Kidney glomerular epithelial cell (primary cell): ENCODE measurements at places on chromosomes 13 and 19.
A peak's percentile ranks its signal among the peaks of the same experiment; 100 is the strongest.

DNA sequence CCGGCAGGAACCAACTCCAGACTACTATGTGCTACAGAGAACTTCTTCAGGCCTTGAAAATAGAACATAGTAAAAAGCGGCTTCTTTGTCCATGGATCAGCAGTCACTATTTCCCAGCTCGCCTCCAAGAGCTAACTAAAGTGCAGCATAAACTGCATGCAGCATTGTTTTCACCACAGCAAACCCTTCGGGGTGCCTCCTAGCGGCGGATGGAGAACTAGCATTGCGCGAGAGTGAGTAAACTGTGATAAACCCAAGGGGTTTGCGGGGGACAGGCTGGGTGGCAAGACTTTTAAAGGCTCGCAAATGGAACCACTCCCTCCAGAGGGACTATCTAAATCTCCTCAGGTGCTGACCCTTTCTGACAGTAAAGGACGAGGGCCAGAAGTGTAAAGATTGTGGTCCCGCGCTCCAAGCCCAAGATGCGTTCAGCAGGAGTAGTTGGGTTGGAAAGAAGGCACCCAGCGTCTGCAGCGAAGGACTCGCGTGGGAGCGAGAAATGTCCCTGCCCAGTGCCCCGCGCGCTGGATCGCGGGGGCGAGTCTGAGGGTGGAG is 21.5 kb upstream of the SGCG start:
- peak; percentile 3 for DNase-seq

GRCh38 chr13:51523082-51523518 is 61.2 kb upstream of the WDFY2 start:
- DNase-seq: no peak

DNA sequence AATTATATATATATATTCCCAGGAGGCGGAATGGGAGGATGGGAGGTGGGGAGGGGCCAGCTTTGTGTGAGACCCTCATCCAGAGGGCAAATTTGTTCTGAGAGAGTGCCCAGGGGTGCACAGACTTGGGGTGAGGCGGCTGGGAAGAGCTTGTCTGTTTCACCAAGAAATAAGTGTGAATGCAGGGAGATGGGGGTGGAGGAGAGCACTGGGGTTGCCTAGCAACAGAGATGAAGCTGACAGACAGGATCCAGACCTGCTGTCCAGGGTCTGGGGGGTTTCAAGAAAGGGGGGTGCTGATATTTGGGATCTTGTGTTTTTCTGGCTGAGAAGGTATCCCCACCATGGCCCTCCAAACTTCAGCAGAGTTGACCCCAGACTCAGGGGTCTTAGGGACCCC is 18.6 kb upstream of the TNFAIP8L1 start:
- no peak for DNase-seq

GRCh38 chr19:55434356-55434919 is 8.7 kb downstream of the SHISA7 start:
- DNase-seq: no peak

DNA sequence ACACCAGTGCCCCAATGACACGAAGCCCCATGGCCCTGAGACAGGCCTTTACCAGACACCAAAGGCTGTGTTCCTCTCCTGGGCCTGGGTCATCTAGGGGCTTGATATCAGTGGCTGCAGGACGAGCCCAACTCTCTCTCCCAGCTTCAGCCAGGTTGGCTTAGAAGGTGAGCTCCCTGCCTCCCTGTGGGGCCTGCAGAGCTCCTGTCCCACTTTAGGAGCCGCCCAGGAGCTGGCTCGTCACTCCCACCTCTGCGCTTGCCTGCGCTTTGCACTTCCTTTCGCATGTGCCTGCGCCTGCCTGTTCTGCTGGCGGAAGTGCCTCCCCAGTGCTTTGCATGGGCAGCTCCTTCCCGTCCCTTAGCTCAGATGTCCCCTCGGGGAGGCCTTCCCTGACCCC is 4.9 kb downstream of the CALM3 start:
- no peak for DNase-seq

DNA sequence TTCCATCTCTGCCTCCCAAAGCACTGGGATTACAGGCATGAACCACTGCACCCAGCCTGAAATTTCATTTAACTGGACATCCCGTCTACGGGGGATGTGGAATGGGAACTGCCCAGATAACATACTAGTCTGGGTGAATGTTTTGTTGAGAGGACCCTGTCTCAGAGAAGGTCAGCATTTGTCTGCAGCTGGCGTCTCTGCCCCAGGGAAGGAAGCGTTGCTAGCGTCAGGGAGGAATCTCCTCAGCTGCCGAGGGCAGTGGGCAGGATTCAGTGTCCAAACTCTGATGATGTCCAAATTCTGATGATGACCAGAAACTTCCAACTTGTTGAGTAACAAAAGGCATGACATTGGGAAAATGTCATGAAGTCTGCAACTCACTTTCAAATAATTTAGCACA is 3.1 kb downstream of the NXNL1 start:
- DNase-seq: no peak

DNA sequence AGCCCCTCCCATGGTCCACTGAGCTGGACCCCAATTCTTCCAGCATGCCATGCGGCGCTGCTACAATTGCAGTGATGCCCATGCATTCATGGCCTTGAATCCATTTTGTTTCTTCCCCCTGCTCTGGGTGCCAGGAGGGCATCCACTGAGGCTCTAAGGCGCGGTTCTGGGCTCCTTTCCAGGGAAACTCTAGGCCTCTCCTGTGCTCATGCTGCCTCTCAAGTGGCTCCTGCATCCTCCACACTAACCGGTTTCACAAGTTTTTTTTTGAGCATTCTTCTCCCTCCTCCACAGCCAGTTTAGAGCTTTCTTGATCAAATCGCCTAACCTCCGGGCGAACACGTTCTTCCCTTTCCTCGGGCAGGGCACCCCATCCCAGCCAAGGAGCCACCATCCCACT is 69.1 kb upstream of the FLT1 start:
- DNase-seq: no peak

DNA sequence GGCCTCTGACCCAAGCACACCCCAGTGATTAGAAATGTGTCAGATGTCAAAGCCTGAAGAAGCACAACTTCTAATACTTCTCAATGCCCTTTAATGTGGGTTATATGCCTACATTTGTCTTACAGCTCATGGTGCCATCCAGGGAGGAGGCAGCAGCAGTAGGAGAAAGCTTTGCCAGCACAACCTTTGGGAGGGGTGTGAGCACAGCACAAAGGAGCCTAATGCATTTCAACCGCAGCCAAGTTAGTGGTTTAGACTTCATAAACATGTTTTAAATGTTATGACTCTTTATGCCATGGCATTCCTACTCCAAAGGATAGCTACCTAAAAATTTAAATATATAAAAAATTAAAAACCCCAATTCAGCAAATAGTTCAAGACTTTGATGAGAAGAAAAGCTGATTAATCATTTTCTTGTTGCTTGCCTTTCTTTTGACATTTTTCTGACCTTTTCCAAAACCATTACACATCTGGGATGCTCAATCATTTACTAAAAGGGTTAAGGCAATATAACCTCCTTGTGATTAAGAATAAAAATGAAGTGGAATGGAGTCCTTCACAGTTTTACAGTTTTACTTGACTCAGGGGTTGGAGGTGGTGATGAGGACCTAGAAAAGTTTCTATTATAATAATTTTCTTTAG is 142.7 kb downstream of the DLEU7 start:
- DNase-seq: peak; percentile 46

DNA sequence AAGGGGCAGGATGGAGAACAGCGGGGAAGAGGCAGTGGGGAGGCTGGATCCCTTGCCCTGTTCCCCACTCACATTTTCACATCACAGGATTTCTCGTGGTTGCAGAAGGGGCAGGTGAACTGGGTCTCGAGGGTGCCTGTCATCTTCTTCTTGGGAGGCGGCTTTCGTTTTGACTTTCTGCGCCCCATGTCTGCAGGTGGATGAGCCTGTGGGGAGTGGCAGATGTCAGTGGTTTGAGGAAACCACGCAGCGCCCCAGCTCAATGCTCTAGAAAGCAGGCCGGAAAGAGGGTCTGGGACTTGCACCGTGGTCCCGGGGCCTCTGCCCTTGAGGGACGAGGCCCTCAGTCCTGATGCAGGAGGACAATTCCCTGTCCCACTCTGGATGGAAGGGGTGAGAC is 4.9 kb downstream of the ELOF1 start:
- no peak for DNase-seq
